ENCODE measurements at places on chromosomes 4 and X. TPM values are rescaled to one million over a fixed set of nuclear protein-coding genes. Genes with fewer than 3 reads are reported as not detected.

DNA sequence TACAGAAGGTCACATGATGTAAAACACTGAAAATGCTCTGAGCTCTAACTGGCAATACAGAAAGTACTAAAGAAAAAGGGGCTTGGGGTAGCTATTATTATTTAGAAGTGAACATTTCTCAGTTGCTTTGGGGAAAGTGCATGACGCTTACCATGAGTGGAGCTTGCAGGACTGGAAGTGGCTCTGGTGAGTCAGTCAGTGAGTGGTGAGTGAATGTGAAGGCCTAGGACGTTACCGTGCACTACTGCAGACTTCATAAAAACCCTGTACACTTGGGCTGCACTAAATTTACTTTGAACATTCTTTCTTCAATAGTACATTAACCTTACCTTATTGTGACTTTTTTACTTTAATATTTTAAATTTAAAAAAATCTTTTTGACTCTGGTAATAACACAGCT, 89.3 kb upstream of the ENPP6 start:
- H3K4me3 ChIP-seq = no peak overlapping the region
- DNase-seq = no peak
- H3K4me1 ChIP-seq = no peaks in the 10 kb centered on the region

GRCh38 chrX:794311-794710, 163.7 kb downstream of the SHOX start:
- H3K4me1 ChIP-seq = no peaks in the 10 kb centered on the region
- H3K27ac ChIP-seq = no peak overlapping the region
- H3K36me3 ChIP-seq = no peaks in the 10 kb centered on the region
- H3K4me3 ChIP-seq = no peak overlapping the region
- no peak for DNase-seq
- H3K27me3 ChIP-seq = no peaks in the 10 kb centered on the region

SRPX2 gene
- total RNA-seq = 5.1 TPM

DNA sequence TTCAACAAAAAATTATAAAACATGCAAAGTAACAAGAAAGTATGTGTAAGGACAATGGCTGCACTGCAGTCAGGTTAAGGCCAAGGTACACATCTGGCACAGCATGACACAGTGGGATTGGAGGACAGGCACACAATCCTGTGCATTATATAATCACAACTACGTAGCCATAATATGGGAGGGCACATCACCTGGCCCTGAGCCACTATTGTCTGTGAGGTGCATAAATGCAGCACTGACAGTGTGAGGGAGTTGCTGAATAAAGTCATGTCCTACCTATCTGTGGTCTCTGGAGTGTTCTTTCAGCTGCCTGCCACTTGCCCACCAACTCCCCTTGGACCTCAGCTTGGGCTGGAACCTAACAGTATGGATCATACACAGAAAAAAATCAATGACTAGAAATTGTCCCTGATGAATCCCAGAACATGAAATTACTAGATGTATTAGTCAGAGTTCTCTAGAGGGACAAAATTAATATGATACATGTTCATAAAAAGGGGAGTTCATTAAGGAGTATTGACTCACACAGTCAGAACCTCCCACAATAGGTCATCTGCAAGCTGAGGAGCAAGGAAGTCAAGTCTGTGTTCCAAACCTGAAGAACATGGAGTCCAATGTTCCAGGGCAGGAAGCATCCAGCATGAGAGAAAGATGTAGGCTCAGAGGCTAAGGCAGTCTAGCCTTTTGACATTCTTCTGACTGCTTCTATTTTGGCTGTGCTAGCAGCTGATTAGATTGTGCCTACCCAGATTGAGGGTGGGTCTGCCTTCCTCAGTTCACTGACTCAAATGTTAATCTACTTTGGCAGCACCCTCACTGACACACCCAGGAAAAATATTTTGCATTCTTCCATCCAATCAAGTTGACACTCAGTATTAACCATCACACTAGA, 46.4 kb upstream of the KCTD8 start:
- H3K27ac ChIP-seq = no peak overlapping the region
- H3K27me3 ChIP-seq = no peaks in the 10 kb centered on the region
- H3K36me3 ChIP-seq = no peaks in the 10 kb centered on the region
- no peak for DNase-seq
- no peaks in the 10 kb centered on the region for H3K4me1 ChIP-seq

PLAC1 gene
- total RNA-seq = 0.34 TPM

GRCh38 chr4:23033796-23034195, 341.1 kb downstream of the GBA3 start:
- H3K4me1 ChIP-seq = no peaks in the 10 kb centered on the region
- no peak overlapping the region for H3K4me3 ChIP-seq
- no peaks in the 10 kb centered on the region for H3K27me3 ChIP-seq
- no peak for DNase-seq

All from psoas muscle (tissue), 8 donors.